OCI-LY7 (cell line): ENCODE measurements at places on chromosomes 5 and 9. TPM values are rescaled to one million over a fixed set of nuclear protein-coding genes. Genes with fewer than 3 reads are reported as not detected.

ALDH1A1 gene
- total RNA-seq: not detected in 2 replicates

ZDHHC11 gene
- 30.0 and 32.0 TPM in 2 replicates for total RNA-seq

GABRB2 gene
- 5.1 and 5.5 TPM in 2 replicates for total RNA-seq

SMIM33 gene
- total RNA-seq: not detected in 2 replicates

RNF183 gene
- not detected in 2 replicates for total RNA-seq
